ENCODE measurements at places on chromosomes 7 and 10. TPM values are rescaled to one million over a fixed set of nuclear protein-coding genes. Genes with fewer than 3 reads are reported as not detected.

The JMJD1C gene
- 47.3 TPM for total RNA-seq

The WASHC2C gene
- 26.6 TPM for total RNA-seq

The MYH16 gene
- not detected for total RNA-seq

The TAF3 gene
- 15.1 TPM for total RNA-seq

The MYL7 gene
- not detected for total RNA-seq

The ARL5B gene
- total RNA-seq = 14.4 TPM
